ENCODE measurements at places on chromosomes 3 and 15.
A peak's percentile ranks its signal among the peaks of the same experiment; 100 is the strongest.

DNA sequence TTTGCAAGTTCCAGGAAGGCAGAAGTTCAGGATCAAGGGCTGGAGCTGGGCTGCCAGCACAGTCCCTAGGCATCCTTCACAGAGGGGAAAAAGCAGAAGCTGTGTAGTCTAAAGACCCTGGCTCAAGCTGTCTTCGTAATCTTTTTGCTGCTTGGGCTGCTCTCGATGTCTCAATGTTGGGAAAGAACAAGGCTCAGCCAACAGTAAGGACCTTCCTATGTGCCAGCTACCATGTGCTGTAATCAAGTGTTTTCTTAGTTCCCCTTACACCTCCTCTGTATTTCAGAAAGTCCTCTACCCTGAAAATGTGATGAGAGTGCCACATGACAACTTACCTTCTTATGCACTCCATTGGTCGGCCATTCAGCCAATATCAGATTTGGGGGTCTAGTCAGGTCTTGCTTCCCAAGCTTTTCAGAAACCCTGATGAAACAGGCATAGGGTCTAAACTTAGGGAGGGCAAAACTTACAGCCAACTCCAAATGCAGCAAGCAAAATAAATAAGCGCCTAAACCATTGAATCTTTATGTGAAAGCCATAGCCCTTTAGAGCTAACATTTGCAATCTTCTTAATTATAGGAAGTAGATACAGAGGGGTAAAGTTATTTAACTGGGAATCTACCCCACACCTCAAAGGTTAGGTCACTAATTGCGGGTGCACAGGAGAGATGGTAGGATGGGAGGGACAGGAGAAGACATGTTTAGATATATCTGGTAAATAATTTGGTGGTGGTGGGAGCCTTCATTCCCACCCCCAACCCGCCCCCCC, 1.2 kb upstream of the EDEM1 start:
- no peak for DNase-seq

DNA sequence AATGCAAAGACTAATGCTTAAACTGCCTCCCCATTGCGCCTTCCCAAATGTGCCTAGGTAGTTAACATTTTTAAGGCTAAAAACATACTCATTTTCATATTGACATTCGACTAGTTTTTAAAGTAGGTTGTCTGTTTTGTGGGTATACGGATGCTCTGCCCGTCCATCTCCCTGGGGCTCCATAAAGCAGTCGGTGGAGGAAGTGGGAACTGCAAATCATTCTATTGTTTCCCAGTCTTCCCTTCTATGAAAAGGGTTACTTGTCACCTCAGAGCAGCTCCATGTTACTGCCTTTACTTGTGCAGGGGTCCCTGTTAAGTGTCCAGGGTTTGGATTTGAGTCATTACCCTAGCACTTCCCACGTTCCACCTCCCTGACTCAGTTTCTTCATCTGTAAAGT, 10.9 kb downstream of the CHCHD6 start:
- DNase-seq: no peak

DNA sequence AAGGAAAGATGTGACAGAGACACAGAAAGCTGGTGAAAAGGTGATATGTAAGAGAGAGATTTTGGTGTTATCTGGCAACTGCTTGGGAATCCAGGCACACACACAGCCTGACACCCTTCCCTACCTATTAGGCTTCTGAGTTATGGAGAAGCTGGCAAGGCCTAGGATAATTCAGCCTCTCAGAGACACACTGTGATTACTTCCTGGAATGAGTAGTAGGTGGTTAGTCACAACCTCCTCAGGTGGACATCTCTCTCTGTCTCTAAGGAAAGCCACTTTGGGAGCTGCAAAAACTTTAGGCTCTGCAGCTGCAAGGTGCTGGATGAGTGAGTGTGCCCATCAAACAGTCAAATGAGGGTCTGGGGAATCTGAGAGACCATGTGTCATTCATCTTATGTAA, 201.9 kb downstream of the PDCD6IP start:
- no peak for DNase-seq

- DNase-seq: no peak
Measured at GRCh38 chr15:31503758-31504461, 177.3 kb downstream of the KLF13 start.

GRCh38 chr3:51998774-51999173, 3.1 kb upstream of the RPL29 start:
- no peak for DNase-seq

- DNase-seq: no peak
Measured at GRCh38 chr3:86865506-86865905, 125.4 kb downstream of the VGLL3 start.

DNA sequence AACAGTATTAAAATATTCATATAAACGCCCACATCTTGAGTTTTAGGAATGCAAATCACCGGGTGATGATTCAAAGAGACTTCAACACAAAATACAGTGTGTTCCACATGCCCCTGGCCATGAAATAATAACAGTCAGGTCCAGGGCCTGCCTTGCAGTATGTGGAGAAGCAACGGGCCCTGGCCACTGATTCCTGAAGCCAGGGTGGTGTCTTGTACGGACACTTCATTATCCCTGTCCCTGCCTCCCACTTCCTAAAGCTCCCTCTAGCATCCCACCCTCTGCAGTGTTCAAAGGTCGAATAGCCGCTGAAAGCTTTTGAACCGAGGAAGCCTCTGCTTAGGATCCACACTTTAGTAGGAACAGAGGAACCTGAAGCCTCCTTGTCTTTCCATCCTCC, 50.4 kb upstream of the PCSK6 start:
- DNase-seq: no peak

GRCh38 chr3:70298385-70298784, 14.1 kb downstream of the MDFIC2 start:
- DNase-seq: no peak

GRCh38 chr15:52042051-52042851, 23.2 kb downstream of the MAPK6 start:
- DNase-seq: no peak

- no peak for DNase-seq
Measured at GRCh38 chr3:101011136-101011535, 17.9 kb upstream of the ABI3BP start.

DNA sequence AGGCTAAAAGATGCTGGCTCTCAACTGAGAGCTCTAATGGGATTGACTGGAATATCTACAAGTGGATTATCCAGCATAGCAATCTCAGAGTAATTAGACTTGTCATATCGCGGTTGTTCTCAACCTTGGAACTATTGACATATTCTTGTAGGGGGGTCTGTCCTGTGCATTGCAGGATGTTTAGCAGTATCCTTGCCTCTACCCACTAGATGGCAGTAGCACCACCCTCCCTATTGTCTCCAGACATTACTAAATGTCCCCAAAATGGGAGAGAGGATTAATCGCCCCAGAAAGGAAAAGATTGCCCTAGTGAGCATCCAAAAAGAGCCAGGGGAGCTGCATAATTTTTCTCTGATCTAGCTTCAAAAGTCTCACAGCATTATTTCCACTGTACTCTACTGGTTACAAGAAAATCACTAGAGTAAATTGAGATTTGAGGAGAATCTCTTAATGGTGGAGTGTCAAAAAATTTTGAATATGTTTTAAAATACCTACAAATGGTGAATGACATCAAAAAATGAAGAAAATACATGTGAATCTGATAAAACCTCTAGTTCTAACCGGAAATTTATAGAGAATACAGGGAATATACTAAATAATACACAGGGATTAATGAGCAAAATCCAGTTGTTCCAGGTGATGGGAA, 388.2 kb upstream of the AGTR1 start:
- peak; percentile 55 for DNase-seq

DNA sequence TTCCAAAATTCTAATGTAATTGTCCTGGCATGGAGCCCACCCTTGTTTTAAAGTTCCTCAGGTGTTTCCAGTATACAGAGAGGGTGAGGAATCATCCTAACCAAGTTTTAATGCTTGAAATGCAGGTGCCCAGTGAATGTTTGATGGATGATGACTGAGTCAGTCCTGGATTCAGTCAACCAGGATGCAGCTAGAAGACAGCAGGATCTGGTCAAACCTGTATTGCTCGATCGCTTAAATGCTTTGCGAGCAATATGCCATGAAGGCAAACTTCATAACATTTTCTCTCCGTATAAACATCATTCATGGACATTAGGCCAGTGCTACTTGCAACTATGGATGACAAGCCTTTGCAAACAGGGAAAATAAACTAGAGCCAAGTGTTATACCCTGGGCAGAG, 591.2 kb downstream of the RSL24D1 start:
- no peak for DNase-seq

DNA sequence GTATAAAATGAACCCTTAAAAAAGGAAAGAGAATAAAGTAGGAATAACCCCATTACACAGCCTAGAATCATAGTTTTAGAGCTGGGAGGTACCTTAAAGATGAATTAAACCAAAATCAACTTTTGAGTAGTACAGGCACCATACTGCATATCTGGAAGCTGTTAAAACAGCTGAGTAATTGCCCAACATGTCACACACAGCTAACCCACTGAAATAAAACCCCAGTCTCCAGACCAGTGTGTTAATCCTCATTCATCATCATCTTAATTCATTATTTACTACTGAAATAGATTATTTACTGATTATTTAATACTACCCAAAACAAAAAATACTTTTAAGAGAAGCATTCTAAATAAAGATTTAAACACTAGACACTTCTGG, 52.8 kb downstream of the GPR160 start:
- DNase-seq: no peak

DNA sequence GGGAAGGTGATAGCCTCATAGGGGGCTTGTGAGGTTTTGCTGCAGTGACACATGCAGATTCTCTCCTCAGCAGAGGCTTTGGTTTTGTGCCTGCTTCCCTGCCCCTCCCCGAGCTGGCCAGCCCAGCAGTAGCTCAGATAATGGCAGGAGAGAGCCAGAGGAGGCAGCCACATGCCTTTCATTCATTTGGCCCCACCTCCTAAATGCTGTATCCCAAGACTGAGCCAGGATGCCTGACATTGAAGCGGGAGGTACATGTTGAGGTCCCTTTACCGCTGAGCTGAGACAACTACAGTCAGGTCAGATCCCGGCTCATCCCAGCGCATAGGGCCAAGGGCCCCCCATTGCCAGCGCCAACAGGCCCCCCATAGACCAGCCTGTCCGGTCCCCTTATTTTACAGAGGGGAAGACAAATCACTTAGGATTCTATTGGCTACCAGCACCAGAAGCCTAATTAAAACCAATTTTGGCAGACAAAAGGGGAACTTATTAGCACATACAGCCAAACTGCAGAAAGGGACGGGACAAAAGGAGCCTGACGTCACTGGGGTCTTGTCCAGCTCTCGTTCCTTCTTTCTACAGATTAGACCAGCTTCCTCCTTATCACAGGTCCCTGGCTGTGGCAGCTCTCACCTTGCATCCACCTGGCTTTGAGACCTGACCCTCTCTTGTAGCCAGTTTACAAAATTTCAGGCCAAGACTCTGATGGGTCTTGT, 12.1 kb upstream of the POLG start:
- no peak for DNase-seq

DNA sequence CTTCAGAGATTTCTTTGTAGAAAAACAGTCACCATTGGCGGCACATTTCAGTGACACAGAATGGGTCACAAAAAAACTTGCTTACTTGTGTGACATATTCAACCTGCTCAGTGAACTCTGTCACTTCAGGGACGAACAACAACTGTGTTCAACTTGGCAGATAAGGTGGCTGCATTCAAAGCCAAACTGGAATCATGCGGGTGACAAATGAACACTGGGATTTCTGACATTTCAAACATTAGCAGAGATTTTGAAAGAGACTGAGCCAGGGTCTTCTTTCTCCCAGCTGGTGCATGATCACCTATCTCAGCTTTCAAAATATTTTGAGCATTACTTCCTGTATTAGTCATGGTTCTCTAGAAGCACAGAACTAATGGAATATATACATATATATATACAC, 1.9 kb upstream of the EID1 start:
- no peak for DNase-seq

DNA sequence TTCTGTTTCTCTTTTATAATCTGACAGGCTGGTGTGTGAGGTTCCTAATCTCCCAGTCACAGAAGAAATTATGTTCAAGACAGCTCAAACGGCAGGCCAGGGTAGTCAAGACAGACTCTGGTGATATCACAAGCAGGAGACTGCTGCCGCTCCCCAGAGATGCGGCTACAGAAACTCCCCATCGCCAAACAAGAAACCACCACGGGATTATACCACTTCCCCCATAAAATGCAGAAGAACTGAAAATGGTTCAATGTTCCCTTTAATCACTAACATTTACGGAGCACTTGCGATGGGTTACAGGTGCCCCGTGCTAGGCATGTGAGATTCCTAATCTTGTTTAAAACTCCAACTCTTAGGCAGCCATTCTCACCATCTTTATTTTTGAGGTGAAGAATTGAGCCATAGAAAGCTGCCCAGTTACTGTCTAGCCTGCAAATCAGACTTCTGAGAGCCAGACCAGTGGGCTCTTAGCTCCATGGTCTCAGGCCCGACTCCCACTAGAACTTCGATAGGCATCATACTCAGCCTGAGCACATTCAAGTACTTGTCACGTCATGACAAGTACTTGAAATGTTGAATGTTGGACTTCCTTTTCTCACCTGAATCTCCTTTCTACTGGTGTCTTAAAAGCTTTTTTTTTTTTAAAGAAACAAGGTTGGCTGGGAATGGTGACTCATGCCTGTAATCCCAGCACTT, 58.4 kb downstream of the TBC1D2B start:
- DNase-seq: no peak

- no peak for DNase-seq
Measured at GRCh38 chr15:67115586-67115969, 50.2 kb downstream of the SMAD3 start.

DNA sequence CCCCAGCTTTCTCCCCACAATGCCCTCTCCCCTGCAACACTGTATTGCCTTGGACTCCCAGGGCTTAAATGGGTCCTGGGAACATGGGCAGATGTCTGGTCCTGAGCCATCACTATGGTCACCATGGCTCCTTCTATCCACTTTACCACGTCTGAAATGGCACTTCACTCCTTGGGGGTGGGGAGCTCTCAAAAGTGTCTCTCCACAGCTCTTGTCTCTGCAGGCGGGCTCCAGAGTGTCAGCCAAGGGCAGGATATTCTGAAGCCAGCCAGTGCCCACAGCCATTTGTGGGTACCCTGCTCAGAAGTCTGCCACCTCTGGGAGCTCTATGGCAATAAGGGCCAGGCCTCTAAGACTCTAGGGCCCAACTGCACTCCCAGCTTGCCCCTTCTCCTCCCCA, 163.9 kb downstream of the PPM1L start:
- no peak for DNase-seq

DNA sequence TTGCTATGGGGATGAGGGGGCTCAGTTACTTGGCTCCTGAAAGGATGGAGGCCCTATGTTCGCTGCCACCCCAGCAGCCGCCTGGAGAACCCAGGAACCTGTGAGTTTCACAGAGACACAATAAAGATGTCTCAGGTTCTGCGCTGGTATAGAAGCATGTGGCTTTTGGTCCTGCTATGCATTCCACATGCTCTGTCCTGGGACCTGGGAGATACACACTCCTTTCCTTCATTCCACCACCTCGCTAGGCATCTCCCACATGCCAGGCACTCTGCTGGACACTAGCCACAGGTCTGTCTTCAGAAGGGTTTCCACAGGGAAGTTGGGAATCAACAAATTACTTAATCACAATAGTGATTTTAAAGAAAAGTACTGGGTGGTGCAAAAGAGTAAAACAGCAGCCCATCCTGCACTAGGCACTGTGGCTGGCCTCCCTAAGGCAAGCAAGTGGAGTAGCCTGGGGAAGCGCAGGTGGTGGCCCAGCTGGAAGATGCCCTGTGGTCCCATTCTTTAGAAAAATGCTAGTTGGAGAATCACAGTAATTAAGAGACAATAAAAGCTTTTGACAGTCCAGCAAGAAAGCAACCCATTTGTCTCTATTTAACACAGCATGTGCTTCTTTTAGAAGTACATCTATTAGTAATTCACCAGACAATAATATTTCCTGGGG, 408.9 kb upstream of the WNT5A start:
- no peak for DNase-seq
